ENCODE measurements at places on chromosomes 13 and 19.

DNA sequence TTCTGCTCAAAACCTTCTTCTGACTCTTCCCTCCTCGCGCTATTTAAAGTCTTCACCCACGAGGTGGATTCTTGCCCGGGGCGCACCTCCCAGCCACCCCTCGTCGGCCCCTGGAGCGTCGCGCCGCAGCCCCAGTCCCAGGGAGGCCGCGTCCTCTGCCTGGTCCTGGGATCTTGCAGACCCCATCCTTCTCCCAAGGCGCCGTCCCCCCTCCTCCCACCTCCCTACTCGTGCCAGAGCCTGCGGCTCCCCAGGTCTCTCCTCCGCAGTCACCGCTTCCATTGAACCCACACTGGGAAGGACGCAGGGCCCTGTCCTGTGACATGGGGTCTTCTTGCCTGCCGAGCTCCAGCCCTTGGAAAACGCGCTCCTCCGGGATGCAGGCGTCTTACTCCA, 486 bp downstream of the ZNF808 start:
- no peak for DNase-seq

GRCh38 chr13:27147530-27148170, 24.0 kb downstream of the USP12 start:
- no peak for DNase-seq

GRCh38 chr19:19285686-19286085, 12.6 kb upstream of the TM6SF2 start:
- DNase-seq, result peak; percentile 34

DNA sequence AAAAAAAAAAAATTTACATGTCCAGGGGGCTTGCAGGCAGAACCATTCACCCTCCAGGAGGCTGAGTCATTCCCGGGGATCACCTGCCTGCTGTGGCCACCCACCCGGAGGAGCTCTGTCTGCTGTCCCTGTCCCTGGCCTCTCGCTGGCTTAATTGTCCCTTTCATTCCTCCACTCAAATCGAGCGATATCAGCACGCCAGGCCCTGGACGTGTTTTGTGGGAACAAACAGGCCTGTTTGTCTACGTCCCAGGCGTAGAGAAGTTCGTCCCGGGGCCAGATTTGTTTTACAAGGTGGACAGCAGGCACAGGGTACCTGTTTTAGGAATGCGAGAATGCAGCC, 21.2 kb downstream of the SULT2B1 start:
- no peak for DNase-seq

DNA sequence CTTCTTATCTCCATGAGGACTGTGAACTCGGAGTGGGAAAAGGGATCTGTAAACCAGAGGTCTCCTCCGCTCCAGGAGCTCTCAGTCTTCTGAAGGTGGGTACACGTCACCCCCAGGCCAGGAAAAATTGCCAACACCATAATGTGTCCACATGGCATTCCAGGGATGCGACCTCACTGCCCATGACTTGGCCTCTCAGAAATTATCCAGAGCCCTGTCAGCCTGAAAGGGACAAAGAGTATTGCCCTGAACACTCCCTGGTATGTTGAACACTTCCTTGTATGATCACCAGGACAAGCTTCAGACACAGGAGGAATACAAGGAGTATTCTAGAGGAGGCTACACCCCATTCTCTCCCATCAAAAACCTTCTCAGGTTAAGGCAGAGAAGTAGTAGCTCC, 81.0 kb upstream of the SLC7A1 start:
- no peak for DNase-seq

DNA sequence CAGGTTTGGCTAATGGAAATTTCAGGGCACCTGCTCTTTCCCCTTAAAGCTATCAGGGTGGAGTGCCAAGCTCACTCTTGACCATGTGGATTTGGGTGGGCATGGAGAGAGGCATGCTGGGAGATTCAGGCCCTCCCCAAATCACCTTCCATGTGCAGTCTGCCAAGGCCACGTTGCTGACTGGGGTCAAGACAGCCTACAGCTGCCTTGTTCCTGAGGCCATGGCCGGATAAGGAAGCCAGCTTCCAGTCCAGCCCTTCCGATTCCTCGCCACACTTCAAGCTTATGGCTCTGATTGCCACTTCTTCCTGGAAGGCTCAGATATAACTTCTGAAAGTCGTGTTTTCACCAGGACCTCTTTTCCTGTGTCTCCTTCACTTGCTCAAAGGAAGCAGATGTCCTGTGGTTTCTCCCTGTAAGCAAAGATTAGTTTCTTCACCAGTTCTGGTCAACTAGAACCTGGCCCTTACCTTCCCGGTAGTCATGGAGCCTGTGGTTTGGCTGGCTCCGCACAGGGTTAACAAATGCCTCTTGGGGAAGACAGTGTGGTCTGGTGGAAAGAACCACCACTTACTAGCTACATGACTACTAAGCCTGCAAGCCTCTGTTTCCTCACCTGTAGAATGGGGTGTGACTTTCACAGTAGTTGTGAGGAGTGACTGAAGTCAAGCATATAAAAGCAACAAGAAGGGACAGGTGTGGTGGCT, 16.1 kb upstream of the TPT1 start:
- DNase-seq, result no peak

DNA sequence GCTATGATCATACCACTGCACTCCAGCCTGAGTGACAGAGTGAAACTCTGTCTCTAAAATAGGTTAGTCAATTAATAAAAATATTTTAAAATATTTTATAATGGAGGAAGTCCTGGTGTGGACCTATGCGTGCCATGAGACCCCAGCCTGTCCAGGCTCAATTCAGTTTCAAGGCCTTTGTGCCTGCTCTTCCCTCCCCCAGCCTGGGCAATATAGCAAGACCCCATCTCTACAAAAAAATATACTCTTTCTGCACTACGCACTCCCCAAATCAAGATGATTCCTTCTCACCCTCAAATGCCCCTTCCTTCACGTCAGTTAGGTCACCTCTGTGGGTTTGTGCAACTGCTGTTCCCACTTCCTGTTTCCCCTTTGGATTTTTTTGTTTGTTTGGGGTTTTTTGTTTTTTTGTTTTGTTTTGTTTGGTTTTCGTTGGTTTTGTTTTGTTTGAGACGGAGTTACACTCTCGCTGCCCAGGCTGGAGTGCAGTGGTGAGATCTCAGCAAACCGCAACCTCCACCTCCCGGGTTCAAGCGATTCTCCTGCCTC, 1.4 kb upstream of the HSH2D start:
- DNase-seq, result no peak

- DNase-seq, result peak; percentile 47
Measured at GRCh38 chr13:75432045-75432444, 49.9 kb downstream of the TBC1D4 start.

DNA sequence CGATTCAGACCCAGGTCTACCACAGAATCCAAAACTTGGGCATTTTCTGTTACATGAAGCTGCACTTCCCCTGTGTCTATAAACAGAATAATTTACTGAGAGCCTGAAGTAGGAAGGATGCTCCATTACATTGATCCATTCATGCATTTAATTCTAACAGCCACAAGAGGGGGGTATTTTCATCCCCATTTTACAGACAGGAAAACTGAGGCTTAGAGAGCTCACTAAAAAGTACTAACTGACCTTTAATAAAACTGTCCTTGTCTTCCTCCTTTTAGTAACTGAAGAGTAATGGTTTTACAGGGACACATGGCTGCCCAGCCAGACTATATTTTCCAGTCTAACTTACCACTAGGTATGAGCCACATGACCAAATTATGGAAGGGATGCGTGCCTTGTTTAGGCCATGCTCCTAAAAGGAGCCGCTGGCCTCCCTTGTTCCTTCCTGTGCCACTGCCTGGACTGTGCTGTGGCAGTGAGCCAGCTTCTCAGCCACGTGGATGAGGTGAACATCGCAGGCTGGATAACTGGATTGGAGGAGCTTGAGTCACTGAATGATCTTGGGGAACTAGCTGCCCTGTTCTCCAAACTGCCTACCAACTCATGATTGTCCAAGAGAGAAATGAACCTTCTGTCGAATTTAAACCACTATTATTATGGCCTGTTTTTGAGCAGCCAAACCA, 108.3 kb downstream of the DOCK9 start:
- DNase-seq, result no peak

GRCh38 chr19:20791806-20792205, 15.7 kb downstream of the ZNF66 start:
- no peak for DNase-seq

GRCh38 chr19:5996623-5997320, 18.8 kb upstream of the RANBP3 start:
- DNase-seq, result no peak

DNA sequence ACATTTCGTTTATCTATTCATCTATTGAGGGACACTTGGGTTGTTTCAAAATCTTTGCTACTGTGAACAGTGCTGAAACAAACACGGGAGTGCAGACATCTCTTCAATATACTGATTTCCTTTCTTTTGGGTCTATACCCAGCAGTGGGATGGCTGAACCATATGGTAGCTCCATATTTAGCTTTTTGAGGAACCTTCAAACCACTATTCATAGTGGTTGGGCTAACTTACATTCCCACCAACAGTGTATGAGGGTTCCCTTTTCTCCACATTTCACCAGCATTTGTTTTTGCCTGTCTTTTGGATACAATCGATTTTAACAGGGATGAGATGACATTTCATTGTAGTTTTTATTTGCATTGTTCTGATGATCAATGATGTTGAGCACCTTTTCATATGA, 798.2 kb downstream of the UQCRFS1 start:
- no peak for DNase-seq

DNA sequence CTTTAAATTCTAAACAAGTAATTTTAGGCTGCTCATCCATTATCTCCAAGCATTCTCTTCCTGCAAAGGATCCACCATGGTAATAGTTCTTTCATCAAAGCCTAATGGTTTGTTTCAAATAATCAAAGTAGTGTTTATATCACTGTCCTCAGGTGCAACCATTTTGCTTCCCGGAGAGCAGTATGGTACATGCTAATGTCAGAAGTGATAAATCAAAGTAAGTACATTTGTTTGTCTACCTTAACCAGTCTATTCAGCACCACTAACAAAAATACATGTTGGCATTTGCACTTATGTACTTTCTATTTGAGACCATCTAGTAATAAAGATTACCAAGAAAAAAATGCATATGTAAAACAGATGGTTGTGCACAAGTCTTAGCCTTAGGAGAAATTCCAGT, 37.5 kb downstream of the DACH1 start:
- no peak for DNase-seq

- DNase-seq, result no peak
Measured at GRCh38 chr13:112954488-112955270, 14.3 kb upstream of the MCF2L start.

GRCh38 chr19:10691883-10692282, 9.4 kb upstream of the QTRT1 start:
- DNase-seq, result no peak

- no peak for DNase-seq
Measured at GRCh38 chr13:55653497-55653896, 1487.2 kb upstream of the PRR20A start.

DNA sequence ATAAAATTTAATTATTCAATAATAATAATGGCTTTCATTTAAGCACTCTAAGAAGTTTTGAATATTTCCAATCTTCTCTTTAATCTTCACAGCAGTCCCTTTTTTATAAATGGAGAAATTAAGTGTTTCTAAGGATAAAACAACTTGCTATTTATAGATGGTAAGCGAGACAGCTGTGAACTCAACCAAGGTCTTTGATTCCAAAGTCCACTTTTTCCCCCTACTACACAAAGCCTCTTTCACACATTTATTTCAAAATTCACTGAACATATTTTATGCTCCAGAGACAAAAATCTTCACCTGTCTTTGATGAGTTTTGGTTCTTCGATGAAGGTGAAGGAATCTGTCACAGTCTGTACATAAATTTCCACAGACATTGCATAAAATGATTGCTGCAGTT, 34.4 kb upstream of the FBXL3 start:
- DNase-seq, result no peak

DNA sequence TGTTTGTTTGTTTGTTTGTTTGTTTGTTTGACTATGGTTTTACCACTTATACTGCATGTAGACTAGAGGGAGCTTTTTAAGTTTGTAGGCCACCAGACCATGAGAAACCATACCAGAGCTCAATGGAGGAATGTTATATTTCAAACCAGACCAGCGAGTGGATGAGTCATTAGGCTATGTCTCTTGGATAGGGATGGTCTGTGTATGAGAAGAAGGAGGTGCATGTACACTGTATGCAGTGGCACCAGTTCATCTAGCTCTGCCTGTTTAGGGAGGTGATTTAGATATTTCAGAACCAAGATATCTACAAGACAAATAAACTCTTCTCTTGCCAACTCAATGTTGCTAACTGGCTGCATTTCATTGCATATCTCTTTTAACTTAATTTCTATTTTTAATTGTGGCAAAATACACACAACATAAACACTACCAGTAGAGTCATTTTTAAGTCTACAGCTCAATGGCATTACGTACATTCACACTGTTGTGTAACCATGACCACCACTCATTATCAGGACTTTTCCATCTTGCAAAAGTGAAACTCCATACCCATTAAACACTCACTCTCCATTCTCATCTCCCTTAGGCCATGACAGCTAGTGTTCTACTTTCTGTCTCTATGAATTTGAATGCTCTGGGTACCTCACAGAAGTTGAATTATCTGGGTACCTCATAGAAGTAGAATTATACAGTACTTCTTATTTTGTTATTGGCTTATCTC, 29.2 kb downstream of the SYDE1 start:
- peak; percentile 92 for DNase-seq

- no peak for DNase-seq
Measured at GRCh38 chr13:106382534-106382933, 152.9 kb downstream of the EFNB2 start.

GRCh38 chr19:3785451-3785937, 687 bp downstream of the MATK start:
- peak; percentile 2 for DNase-seq

DNA sequence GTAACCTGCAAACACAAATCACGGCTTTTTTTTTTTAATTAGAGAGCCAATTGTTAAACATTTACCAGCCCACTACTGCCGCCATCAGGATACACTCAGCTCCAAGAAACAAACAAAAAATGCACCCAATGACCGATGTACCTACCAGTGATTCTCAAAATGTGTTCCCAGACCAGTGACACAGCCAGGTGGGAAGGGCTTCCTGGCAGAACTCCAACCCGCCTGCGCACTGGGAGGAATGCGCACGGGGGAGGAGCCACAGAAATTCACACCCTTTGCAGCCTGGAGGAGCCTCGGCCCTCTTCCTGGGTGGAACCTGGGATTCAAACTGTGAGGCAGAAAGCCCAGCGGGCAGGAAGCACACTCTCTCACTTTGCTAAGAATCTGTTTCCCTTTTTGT, 255.9 kb downstream of the TBC1D4 start:
- DNase-seq, result no peak

DNA sequence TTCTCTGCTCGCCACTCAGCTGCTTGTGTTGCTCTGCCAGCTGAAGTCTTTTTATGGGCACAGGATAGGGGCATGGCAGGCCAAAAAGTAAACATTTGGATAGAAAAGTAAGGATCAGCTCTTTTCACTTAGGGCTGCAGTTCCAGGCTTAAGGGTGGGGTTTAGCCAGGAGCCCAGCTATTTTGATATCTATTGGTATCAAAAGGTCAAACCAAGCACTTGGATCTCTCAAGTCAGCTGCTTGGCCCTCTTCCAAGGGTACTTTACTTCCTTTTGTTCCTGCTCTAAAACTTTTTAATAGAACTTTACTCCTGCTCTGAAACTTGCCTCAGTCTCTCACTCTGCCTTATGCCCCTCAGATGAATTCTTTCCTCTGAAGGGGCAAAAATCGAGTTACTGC, 55.7 kb upstream of the ABCC4 start:
- no peak for DNase-seq

GRCh38 chr19:4722671-4723594, 709 bp downstream of the DPP9 start:
- peak; percentile 56 for DNase-seq
